ENCODE measurements at places on chromosomes 11 and 22. TPM values are rescaled to one million over a fixed set of nuclear protein-coding genes. Genes with fewer than 3 reads are reported as not detected.

OR51I1 gene
- total RNA-seq, result not detected

CEP164 gene
- total RNA-seq, result 23.2 TPM

OR52N4 gene
- not detected for total RNA-seq

TREH gene
- total RNA-seq, result not detected

PANX3 gene
- total RNA-seq, result not detected

SERPING1 gene
- 0.26 TPM for total RNA-seq

TSPAN18 gene
- total RNA-seq, result 0.15 TPM

VSIG2 gene
- total RNA-seq, result not detected

MISFA gene
- total RNA-seq, result not detected

TMPRSS4 gene
- total RNA-seq, result not detected

Data from MG63 (cell line).